IMR-90 (cell line): ENCODE measurements at places on chromosomes 7 and 10.

- DNase-seq: peak; percentile 78
Measured at GRCh38 chr7:73992101-73992562, 35.8 kb upstream of the ELN start.

DNA sequence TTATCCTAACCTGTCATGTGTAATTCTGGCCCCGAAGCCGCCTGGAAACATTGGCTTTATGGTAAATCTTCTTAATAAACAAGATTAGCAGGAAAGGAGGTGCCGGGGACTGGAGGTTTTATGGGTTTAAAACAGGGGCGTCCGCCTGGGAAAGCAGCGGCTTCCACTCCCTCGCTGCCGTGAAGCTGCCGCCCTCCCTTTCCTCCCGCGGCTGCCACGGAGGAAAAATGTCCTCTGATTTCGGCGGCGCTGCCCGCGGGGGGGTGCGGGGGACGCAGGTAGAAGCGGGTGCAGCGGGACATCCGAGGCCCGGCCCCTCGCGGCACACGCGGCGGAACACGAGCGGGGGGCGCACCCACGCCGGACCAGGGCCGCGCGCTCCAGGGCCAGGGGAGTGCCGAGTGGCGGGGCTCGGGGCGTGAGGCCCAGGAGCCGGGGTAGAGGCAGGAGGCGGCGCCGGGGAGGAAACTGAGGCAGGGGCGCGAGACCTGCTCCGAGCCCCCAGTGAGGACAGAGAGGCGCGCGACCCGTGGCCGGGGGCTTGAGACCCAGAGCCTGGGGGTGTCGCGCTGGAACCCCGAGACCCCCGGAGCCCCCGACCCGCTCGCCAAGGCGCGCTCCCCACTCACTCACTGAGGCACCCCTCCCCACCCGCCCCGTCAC is 993 bp downstream of the PTPRN2 start:
- no peak for DNase-seq

- no peak for DNase-seq
Measured at GRCh38 chr10:102313221-102313896, 68.0 kb downstream of the GBF1 start.

DNA sequence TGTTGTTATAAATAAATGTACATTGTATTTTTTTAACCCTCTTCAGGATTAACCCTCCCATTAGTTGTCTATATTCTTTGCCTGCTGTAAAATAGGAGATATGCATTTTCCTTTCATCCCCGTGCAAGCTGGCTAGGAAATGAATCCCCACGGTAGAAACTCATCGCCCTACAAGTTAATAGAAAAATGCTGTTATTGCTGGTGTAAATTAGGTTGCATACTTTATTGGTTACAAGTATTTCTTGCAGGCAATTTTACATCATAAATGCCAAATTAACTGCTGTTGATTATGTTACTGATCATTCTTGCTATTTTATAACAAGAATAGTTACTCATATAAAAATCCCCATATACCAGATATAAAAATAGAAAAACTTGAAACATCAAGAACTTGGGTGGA is 454.2 kb upstream of the KLF6 start:
- DNase-seq: no peak

- DNase-seq: no peak
Measured at GRCh38 chr10:79507440-79508167, 4.7 kb upstream of the EIF5AL1 start.

DNA sequence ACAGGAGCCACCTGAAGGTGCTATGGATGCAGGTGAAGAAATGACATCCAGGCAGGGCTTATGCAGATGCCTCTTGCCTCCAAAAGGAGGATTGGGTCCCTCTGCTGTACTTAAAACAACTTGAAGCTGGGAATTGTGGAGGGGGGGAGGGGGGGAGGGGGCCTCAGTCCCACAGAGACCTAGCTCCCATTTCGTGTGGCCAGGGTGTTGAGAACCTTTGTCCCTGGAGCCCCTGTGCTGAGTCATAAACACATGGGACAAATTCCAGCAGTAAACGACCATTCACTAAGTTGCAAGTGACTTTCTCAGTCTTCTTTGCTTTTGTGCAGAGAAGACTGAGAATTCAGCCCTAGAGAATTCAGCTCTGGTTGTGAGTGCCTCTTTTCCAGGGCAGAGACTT is 96.5 kb upstream of the PODXL start:
- DNase-seq: no peak

GRCh38 chr10:118732245-118733165 is 22.3 kb downstream of the CACUL1 start:
- DNase-seq: no peak

DNA sequence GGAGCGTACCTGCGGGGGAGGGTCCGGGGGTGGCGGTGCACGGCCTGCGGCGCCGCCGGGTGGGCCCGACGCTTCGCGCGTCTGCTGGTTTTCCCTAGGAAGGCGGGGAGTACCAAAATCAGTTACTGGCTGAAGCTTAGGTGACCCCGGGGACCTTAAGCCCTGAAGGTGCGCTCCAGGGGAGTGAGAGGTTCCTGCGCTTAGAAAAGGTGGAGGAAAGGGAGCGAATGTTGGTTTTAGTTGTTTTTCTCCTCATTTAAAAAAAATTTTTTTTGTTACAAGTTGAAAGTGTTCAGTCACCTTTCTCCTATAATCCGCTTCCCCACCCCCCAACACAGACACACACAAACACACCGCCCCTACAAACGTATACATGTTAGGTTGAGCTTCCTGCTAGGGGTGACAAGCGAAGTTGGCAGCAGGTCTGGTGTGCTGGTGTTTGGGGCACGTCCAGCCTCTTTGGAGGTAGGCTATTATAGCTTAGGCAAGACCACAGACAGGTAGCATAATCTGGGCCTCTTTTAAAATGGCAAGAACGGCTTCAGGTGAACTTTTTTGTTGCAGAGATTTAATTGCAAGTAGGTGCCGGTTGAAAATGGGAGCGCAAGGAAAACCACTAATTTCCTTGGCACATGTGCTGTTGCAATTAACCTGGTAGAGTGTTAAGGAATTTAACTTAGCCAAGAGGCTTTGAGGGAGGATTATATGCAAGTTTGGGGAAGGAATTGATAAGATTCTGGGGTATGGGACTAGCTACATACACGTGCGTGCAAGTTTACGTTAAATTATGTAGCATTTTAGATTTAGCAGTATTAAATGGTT is 945 bp downstream of the ADD3 start:
- no peak for DNase-seq

DNA sequence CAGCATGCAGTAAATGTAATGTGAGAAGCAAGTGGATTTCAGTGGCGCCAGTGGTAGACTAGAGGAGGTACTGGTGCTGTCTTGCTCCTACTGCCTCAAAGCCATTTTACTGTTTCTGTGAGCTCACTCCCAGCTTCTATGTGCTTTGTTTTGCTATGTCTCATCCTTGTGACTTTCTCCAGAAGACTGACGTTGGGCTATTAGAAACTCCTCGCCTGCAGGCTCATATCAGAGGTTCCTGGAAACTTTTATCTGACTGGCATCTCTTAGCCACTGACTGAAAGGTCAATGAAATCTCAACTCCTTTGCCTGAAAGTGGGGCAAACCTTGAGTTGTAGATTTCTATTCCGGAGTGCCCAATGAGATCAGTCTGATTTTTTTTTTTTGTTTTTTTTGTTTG is 66.4 kb upstream of the SORCS1 start:
- DNase-seq: no peak

GRCh38 chr10:102505462-102506115 is 1.8 kb downstream of the SUFU start:
- no peak for DNase-seq

- DNase-seq: no peak
Measured at GRCh38 chr7:167090-167855, 25.1 kb upstream of the FAM20C start.

- DNase-seq: no peak
Measured at GRCh38 chr7:30996256-30996655, 32.5 kb downstream of the GHRHR start.

GRCh38 chr7:20264623-20265022 is 47.4 kb upstream of the MACC1 start:
- no peak for DNase-seq

DNA sequence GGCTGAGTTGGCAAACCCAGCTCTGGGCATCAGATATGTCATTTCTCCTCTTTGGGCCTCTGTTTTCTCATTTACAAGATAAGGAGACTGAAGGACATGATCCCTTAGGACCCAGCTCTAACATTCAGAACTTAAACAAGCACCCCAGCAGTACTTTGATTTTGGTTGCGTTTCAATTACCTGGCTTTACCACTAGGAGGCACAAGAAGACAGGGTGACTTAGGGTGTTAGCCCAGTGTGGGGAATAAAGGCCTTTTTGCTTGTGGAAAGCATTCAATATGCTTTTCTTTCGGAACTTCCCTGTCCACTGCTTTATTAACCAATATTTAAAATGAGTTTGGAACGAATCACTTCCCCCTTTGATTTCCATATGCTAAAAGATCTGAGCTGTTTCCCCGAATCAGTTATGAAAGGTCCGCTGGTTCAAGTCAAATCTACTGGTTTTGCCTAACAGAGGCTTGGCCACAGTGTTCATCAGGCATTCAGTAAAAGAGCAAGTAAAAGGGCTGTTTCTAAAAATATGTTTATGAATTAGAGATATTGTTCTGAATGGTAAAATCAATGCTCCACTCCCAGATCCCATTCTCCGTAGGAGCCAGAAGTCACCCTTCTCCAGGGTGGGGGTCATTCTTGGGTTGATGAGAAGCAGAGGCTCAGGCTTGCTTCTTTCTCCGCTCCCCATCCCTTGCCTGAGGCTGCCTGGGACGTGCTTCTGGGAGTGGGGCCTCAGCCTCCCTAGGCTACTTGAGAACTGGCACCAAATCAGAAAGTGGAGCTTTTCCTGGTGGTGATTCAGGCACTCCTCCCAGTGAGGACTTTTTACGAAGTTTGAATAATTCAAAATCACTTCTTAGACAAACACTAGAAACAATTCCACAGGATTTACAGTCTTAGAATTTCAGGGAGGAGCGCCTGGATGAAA is 105.5 kb downstream of the MYOF start:
- peak; percentile 90 for DNase-seq

DNA sequence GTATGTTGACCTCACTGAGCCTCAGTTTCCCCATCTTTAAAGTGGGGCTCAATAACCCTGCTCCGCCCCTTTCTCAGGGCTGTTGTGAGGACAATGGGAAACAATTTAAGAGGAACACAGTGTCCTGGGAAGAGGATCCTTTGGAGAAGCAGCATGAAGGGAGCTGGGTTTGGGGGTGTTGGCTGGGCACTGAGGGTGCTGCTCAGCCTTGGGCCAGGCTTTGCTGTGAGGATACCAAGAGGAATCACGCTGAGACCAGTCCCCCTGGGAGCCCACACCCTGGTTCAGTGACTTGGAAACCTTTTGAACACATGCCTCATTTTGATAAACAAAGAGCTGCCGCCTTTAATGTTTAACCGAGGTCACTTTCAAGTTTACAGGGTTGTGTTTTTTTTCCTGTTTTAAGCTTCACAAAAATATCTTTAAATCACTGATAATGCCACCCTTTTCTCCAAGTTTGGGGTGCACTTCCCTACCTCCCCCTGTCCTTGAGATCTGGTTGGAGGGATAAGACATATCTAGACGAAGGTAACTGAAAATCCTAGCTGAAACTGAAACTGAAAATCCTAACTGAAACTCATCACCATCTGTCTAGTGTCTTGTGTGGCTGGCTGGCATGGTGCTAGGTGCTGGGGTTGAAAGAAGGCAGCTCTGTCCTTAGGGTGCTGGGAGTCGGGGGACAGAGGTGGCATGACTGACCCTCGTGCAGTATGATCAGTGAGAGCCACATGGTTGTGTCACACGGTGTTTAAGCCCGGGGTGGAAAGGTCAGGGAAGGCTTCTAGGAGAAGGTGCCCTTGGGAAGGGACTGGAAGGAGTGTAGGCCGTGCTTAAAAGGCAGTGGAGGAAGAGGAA is 27.7 kb downstream of the ZNF775 start:
- DNase-seq: peak; percentile 10

DNA sequence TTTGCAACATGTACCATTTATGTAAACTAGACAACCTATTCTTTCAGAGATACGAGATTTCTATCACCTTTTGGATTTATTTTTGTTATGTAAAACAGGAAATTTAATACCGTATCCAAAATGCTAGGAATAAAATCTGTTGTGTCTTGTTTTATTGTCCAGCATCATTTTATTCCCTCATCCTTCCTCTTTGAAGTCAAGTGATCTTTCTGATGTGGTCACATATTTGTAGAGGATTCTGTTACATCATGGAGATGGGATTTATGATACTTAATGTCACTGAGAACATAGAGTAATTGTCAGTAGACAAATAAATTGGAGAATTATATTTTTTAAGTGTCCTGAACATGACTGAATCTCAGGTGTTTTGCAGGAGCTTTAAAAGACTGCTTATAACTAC is 64.7 kb downstream of the ZNF277 start:
- DNase-seq: no peak

GRCh38 chr7:50141131-50141530 is 48.1 kb upstream of the ZPBP start:
- no peak for DNase-seq

DNA sequence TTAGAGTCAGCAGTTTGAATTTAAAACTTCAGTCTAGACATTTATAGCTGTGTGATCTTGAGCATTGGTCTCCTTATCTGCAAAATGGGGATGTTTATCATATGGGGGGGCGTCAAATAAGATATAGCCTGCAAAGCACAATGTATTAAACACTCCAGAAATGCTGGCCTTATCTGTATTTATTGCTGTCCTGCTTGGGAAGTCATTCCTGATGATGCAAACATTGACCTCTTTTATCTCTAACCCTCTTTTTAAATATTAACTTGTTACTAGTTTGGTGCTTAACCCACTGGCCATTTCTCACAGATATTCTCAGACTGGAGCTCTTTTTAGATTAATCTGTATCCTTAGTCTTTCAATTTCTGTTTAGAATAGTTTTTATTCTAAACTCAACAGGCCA is 13.2 kb downstream of the MRPS33 start:
- no peak for DNase-seq

DNA sequence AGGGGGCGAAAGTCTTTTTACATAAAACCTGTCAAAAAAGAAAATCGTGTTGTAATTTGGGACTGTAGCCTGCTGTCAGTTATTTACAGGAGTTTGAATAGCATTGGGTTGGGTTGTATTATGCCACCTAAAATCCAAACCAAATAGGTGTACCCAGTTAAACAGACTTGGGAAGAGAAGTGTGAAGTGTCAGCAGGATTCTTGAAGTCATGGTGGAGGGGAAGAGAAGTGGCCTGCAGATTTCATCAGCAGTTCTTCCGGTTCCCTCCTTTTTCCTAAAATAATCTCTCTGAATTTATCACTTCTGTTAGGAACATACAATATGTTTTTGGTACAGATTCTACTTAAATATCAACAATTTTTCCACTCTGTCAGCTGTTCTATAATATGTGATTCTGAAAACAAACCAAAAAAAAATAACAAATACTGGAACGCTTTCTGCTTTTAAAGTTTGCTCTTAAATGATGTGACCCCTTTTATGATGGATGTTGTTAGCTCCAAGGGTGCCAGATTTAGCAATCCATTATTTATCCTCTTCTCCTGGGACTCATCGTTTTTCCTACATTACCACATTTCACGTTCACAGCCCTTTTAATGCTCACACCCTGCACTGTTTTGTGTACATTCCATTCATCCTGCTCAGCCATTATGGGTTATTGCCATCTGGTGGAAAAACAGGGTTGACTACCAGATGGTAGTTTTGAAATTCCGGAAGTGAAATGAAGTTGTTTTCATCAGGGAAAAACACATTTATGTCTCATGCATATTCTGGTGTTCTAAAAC is 18.7 kb upstream of the ARHGAP12 start:
- peak; percentile 95 for DNase-seq
